Vagina (tissue), 2 donors: ENCODE measurements at places on chromosomes 5 and 9.

- DNase-seq: no peak
Measured at GRCh38 chr5:33675958-33676464, 215.8 kb downstream of the ADAMTS12 start.

DNA sequence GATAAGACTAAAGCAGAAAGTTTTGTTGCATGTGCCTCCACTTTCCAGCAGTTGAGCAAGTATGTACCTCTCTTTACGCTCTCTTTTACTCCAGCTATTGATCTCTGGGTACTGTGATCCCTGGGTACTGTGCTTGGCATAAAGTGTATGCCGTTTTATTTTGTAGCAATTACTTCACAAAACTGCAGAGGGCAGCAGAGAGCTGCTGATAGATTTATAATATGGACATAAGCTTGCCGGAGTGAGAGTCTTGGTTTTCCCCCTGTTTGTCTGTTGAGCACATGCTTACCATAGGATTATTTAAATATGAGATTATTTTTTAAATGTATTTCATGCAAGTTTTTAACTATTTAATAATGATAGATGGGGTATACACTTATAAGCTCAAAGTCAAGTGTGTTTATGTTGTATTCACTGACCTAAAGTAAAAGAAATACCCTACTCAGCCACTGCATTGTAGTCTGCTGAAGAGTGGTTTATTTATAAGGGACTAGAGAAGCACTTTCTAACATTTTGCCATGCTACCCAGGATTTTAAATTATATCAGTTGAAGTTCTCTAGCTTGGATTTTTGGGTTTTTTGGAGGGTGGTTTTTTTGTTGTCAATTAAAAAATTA, 13.0 kb downstream of the TTC1 start:
- DNase-seq: no peak

GRCh38 chr5:72231991-72232703, 87.9 kb downstream of the MRPS27 start:
- no peak for DNase-seq

- no peak for DNase-seq
Measured at GRCh38 chr5:56202483-56202882, 30.6 kb downstream of the ANKRD55 start.

DNA sequence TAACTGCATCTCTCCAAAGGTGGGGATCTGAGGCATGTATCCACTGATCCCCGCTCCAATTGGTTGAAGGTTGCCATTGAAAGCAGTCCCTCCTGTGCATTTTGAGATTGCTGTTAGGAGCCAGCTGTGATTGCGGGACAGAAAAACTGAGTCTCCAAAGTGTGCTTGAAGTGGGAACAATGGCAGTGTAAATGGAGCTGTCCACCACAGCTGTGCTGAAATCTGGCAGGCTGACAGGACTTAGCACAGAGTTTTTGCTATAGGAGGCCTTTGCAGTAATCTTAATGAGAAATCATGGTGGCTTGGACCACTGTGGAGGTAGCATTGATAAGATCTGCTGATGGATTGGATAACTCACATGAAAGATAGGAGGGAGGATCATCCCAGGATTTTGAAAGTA, 3.3 kb downstream of the RNF20 start:
- DNase-seq: no peak

- no peak for DNase-seq
Measured at GRCh38 chr5:1641560-1642166, 117.9 kb upstream of the LPCAT1 start.

DNA sequence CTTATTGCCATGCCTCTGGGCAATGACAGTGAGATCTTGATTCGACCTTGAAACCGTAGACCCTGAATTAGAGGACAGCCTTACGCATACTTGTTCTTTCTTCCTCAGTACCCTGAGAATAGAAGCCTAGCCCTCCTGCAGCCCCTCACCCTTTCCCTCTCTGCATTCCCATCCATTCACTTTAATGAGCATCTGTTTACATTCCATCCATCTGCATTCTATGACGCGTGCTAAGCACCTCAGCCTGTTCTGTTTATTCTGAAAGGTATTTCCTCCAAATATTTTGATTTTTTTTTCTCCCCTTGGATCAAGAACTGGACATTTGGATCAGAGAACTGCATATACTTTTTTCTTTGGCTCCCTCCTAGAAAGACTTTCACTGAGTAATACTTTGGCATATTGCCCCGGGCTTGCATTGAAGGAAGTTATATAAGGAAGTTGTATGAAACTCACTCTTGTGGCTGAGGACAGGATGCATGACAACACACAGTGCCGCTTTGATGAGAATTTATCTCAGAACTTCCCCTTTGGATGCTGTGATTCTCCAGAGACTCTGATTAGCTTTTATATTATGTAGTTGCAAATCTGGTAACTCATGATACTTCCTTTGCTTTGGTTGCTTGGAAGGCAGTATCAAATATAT, 15.7 kb downstream of the TMEM8B start:
- no peak for DNase-seq

DNA sequence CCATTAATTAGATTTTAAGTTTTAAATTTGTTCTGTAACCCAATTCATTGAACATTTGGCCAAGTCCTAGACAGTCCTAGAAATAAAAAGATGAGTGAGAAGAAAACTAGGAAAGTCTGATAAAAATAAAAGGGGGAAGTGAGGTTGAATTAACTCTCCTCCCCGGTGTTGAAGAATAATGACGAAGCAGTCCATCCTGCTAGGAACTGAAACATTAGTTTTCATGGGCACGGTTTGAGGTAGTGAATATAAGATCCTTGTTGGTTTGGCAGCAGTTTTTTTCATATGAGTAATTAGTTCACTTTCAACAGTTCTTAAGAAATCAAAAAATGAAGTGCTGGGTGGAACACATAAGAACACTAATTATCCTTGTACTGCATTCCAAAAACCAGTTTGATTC, 103.1 kb downstream of the MTREX start:
- no peak for DNase-seq

DNA sequence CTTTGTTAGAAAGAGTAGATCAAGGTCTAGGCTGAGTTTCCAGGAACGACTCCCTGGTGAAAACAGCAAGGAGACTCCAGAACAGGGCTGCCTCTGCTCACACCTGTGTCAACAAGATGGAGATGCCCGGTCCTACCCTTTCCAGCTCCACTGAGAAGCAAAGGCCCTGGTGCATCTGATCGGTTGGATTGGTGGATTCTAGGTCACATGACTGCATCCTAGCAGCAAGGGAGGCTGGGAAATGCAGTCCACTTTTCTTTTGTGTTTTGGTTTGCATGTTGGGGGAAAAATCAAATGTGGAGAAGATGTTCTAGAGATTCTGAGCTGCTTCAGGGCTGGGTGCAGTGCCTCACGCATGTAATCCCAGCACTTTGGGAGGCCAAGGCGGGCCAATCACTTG, 82.0 kb upstream of the TRIO start:
- no peak for DNase-seq

- DNase-seq: no peak
Measured at GRCh38 chr5:81505672-81506071, 111.7 kb upstream of the ACOT12 start.

DNA sequence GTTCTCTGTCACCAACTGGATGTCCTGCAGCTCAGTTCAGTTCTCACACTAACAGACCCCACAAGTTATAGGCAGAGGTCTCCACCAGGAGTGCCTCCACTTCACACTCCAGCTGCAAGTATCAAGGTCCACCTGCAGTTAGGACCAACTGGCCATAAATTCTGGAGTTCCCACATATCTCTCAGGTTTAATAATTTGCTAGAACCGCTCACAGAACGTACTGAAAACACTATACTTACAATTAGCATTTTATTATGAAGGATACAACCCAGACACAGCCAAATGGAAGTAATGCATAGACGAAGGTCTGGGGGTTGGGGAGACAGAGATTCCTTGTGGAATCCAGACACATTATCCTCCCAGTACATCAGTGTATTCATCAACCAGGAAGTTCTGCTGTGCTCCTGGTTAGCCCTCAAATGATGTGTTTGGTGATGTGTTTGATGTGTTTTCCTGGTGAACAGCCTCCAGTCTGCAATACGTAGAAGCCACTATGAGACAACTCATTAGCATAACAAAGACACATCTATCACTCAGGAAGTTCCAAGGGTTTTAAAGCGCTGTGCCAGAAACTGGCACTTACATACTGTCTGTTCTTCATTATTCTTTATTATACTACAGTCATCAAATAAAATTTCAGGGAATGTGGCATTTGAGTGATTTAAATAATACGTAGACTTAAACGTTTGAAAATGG, 25.4 kb downstream of the OGN start:
- DNase-seq: no peak

GRCh38 chr5:80894083-80894482, 66.1 kb upstream of the RASGRF2 start:
- DNase-seq: no peak

- DNase-seq: no peak
Measured at GRCh38 chr5:116669261-116670031, 94.8 kb upstream of the SEMA6A start.

DNA sequence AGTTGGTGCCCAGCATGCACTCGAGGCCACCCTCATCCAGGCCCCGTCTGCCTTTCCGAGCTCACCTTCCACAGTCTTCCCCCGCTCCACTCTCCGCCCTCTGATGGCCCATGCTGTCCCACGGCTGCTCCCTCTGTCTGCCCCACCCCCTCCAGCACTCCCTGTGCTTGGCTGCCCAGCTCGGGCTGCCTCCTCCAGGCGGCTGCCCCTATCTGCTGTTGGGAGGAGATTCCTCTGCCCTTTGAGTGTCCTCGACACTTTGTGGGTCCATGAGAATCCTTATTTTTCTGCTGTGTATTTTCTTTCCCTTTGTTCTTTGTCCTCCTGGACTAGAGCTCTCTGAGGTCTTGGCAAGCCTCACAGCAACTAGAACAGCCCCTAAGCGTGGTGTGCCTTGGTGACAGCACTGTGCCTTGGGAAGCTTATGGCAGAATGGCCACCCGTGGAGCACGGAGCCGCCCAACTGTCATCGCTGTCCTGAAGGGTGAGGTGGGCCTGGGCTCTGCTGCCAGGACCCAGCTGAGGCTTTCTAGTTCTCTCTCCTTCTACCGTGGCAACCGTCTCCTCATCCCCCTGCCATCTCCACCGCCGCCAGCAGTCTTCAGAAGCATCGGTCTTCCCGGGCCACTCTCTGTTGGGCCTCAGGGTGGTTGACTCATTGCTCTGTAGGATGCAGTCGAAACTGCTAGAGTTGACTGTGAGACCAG, 5.2 kb downstream of the NTMT1 start:
- DNase-seq: no peak

DNA sequence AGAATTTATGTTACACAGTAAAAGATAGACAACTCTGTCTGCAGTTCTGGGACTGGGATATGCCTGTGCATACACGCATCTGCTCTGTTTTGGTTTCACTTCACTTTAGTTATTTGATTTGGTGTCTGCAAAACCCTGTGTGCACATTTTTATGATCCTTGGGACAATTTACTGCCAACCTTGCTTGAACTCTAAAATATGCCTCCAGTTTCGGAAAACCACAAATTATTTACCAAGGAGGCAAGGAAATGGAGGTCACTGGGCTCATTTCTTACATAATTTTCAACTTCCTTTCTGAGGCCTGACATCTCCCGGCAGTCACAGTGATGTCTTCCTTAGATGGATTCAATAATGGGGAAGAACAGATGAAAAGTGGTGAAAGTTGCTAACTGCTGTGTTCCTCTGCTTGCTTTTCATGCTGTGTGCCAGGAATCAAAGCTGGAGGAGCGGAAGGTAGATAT, 61.2 kb upstream of the TAF11L2 start:
- no peak for DNase-seq

- no peak for DNase-seq
Measured at GRCh38 chr5:170337045-170337733, 39.6 kb upstream of the LCP2 start.

GRCh38 chr5:126883564-126884245, 106.8 kb downstream of the LMNB1 start:
- no peak for DNase-seq
